ENCODE measurements at places on chromosomes 12 and 14.

- H3K4me3 ChIP-seq = no peak overlapping the region
- no peak for DNase-seq
- no peaks in the 10 kb centered on the region for H3K27me3 ChIP-seq
- H3K4me1 ChIP-seq = no peaks in the 10 kb centered on the region
Observed at GRCh38 chr12:97140355-97140754, 233.3 kb downstream of the NEDD1 start.

DNA sequence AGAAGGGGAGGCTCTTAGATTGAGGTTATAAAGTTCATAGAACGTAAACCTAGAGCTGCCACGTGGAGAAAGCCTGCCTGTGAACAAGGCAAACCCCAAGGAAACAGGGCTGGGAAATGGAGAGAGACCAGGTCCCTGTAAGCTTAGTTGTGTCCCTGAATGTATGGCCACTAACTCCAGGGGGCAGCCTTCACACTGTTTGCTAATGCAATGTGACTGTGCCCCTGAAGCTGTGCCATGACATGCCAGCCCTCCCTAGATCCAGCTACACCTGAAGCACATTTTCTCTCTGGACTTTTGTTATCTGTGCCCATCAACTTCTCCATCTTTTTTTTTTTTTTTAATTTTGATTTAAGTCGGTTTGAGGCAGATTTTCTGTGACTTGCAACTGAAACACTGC, 60.6 kb upstream of the TMCC3 start:
- DNase-seq = peak; percentile 36
- H3K27ac ChIP-seq = no peak overlapping the region
- H3K4me3 ChIP-seq = no peak overlapping the region
- H3K27me3 ChIP-seq = no peaks in the 10 kb centered on the region
- no peaks in the 10 kb centered on the region for H3K4me1 ChIP-seq

DNA sequence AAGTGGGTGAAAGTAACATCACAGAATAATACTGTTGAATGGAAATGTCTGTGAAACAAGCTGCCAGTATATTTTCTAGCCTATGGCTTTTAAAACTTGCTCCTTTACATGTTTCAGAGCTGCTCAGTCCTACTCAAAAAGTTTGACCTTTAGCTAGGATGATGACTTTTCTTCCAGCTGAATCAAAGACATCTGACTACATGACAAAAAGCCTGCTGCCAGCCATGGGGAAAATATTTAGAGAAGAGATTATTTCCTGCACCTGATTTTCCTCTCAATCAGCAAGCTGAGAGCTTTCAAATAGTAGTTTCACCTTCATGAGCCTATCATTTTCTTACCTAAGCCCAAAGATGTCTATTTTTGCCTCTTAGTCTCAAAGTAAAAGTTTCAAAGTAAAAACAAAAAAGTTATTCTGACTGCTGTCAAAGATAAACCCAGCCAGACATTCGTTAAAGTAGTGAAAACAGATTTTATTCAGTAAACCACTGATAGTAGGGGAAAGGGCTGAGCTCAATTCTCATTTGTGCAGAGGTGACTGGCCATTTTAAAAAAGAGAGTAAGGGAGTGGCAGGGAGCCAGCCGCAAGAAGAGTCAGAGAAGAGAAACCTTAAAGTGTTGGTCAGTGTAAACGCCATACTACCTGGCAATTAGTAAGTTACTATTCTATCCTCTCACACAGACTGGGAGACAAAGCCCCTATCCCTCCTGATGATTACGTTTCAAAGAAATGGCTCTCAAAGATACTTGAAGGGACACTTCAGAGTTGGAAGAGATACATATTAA, 2.2 kb downstream of the ATP6V1D start:
- peaks cover 6% of the 10 kb centered on the region for H3K4me1 ChIP-seq
- H3K4me3 ChIP-seq = peak overlapping the region; percentile 79
- no peaks in the 10 kb centered on the region for H3K27me3 ChIP-seq
- DNase-seq = peak; percentile 27

DNA sequence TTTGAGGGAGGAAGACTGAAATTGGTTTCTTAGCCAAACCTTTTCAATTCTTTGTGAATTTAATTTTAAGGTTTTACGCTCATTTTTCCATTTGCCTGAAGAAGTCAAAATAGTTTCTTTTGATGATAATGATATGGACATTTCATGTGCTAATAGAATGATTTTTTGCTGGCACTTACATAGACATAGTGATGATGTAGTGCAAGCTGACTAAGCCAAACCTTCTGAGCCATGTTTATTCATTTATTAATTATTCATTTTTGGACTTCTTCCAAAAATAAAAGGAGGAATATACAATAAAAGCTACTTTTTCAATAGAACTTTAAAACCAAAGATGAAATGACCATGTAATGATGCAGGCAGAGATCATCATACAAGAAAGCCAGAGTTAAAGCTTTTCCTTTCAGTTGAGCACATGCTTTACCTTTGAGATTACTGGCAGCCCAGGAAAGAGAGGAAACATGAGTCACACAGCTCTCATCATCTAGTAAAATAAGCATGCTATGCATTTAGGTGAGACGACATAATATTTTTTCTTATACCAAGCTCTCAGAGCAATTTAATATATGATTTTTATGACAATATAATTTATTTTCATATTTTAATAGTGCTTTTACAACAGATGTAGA, 24.8 kb downstream of the KCNA1 start:
- H3K4me3 ChIP-seq = no peak overlapping the region
- no peak overlapping the region for H3K27ac ChIP-seq
- H3K36me3 ChIP-seq = no peaks in the 10 kb centered on the region
- H3K27me3 ChIP-seq = no peaks in the 10 kb centered on the region
- DNase-seq = no peak

- H3K36me3 ChIP-seq = no peaks in the 10 kb centered on the region
- DNase-seq = no peak
- no peak overlapping the region for H3K27ac ChIP-seq
- no peaks in the 10 kb centered on the region for H3K27me3 ChIP-seq
Observed at GRCh38 chr12:69509308-69509736, 39.1 kb downstream of the FRS2 start.

GRCh38 chr12:46617167-46617566, 208.6 kb downstream of the SLC38A4 start:
- peaks cover 8% of the 10 kb centered on the region for H3K4me1 ChIP-seq
- no peak overlapping the region for H3K4me3 ChIP-seq

DNA sequence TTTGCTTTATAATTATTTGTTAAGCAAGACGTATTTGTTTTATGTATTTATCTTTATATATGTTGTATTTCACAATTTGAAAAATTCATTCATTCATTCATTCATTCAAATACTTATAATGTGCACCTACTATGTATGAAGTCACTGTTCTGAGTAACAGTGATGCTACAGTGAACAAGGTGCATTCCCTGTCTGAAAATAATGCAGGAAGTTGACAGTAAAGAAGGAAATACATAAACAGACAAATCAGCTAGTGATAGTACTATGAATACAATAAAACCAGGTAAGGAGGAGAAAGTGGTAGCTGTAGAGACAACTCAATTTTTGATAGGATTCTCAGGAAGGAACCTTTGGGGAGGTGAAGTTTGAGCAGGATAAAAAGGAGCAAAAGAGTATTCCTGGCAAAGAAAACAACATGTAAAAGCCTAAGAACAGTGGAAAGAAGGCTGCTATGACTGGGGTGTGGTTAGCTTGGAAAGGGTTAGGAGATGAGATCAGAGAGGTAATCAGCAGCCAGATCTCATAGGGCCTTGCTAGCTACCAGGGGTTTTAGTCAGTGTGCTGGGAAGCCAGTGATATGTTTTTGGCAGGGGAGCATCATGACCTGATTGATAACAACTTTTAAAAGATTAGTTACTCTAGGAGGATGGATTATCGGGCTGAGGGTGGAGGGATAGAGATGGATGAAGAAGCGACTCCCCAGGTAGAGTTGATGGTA, 17.4 kb downstream of the BICDL1 start:
- H3K4me3 ChIP-seq = no peak overlapping the region
- no peaks in the 10 kb centered on the region for H3K27me3 ChIP-seq
- no peaks in the 10 kb centered on the region for H3K4me1 ChIP-seq
- no peak overlapping the region for H3K27ac ChIP-seq
- DNase-seq = no peak
- H3K36me3 ChIP-seq = no peaks in the 10 kb centered on the region

Measured in MM.1S (cell line).